ENCODE measurements at places on chromosomes 2 and 18.

GRCh38 chr2:120898961-120899750, 163.5 kb downstream of the GLI2 start:
- DNase-seq, result no peak

- DNase-seq, result no peak
Measured at GRCh38 chr2:2318949-2319348, 12.1 kb downstream of the MYT1L start.

DNA sequence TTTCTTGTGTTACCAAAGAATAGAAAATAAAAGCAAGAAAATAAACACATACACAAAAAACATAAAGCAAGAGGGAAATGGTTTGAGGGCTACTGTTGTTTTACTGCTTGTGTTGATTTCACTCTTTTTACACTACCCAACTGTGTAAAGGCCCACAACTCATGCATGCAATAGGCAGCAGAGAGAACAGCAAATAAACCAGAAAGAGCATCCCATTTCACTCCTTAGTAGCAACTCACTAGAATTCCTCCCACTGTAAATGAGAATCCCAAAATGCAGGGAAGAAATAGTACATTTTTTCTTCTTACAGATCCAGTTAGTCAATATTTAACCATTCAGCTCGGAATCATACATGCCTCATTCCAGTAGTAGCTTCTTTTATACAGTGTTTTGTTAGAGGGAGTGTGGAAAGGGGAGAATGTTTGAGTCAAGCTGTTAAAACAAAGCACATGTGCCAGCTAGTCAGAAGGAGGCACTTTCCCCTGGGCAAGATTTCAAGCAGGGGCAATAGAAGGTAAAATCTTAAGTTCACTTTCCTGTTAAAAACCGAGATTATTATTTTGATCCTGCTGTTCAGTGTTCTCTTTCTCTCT, 147.2 kb upstream of the FAM98A start:
- no peak for DNase-seq

DNA sequence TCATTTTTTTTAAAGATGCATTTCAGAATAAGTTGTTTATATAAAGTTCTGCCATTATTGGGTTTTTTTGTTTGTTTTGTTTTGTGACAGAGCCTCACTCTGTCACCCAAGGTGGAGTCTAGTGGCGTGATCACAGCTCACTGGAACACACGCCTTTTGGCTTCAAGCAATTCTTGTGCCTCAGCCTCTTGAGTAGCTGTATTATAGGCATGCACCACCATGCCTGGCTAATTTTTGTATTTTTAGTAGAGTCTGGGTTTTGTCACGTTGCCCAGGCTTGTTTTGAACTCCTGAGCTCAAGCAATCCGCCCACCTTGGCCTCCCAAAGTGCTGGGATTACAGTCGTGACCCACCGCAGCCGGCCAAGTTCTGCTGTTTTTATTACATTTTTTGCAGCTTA, 72.3 kb downstream of the R3HDM1 start:
- DNase-seq, result no peak

DNA sequence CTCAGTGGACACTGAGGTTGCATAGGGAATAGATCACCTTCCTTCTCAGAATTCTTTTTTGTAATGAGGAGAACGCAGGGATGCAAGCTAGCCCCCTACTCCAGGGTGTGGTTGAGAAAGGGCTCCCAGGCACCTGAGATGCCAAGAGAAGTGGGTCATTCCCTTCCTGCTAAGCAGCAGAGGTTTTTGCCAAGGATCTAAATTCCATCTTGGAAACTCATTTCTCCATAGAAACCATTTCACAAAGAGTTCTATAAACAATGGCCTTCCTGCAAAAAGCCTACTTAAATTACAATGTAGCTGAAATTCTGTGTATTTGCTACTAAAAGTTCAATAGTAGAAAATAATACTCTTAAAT, 3.7 kb upstream of the PPP3R1 start:
- DNase-seq, result no peak

- DNase-seq, result no peak
Measured at GRCh38 chr2:127640082-127641072, 5.6 kb upstream of the GPR17 start.

DNA sequence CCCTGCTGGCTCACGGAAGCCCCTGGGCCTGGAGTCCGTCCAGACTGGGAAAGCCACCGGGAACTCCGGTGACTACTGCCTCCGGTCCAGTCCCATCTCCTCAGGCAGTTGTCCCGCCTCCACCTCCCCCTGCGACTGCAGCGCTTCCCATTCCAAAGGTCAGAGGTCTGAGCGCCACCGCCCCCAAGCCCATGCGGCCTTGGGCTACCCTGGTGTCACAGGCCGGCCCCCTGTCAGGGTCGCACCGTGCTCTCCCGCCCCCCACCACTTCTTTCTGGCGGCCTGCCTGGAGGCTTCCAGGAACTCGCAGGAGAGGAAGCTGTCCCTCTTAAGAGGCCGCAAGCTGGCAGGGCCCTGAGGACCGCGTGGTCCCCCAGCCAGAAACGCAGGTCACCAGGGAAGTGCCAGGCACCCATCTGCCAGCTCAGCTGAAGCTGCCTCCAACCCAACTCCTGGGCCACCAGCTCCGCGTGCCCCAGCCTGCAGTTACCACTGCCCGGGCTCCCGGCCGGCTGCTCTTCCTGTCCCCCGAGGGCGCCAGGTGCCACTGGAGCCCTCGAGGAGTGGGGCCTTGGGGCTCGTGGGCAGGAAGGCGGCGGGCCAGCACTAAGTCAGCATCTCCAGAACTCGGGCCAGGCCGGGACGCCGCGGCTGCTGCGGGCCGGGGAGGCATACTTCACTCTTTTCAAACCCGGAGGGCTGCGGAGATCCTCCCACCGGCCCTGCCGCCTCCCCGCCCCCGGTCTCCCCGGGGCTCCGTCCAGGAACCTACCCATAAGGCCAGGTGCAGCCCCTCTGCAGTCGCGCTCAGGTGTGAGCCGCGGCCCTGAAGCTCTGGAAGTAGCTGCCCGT, 83.3 kb upstream of the POMC start:
- no peak for DNase-seq

GRCh38 chr2:191604154-191604553, 73.8 kb upstream of the NABP1 start:
- DNase-seq, result no peak

DNA sequence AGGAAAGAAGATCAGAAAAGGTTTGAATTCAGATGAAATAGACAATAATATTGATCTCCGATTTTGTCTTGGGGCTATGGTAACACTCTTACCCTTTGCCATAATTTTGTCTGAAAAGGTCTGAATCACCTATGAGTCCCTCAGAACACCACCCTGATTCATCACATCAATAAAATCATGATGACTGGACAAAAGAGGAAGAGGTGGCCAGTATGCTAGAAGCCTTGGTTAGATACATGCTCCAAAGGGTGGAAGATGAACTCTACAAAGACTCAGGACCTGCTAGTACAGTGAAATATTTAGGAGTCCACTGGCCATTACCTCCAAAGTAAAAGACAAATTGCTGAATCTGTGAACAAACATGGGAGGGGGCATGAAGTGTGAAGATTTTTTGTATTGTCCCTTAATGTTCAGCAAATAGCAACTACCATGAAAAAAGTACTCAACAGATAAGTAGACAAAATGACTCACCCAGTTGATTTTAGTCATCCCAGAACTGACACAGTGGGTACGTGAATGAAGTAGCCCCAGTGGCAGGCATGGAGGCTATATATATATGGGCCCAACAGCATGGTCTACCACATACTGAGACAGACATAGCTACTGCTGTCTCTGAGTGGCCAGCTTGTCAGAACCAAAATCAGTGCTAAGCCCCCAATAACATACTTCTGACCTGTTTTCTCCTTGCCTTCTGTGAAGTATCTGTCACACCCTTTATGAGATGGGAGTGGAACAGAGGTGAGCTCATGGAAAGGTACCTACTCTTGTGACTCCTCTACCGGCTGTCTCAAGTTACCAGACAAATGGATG, 36.5 kb upstream of the GLS start:
- DNase-seq, result no peak

DNA sequence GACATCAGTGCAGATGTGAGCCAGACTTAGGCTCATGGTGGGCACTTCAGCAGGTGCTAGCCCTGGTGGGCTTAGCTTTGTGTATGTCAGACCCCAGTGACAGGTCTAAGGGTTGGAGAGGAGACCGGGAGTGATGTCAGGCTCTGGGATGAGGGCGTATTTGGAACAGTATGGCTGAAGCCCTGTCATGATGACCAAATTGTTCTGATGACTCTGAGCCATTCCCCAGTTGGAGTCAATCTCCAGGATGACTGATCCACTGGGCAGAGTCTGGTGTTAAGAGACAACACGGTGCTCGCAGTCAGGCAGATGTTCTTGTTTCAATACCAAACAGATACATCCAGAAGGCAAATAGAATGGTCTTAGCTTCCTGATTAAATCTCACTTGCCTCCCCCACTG, 241.5 kb downstream of the SOX11 start:
- DNase-seq, result no peak

DNA sequence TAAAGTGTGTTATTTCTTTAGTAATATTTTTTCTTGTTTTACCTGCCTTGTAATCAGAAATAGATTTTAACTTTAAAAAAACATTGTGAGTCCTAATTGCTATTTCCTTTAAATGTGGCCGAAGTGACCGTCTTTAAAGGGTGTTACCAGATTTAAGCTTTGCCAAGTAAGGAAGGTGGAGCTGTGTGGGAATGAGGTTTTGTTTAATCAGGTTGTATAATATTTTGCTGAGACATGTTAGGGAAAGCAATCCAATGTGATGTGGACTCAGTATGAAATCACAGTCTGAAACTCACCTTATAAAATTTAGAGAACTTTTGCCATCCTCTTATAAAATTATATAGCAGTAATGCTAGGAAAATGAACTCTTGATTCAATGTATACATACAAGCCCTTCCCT, 32.9 kb upstream of the ITPRID2 start:
- no peak for DNase-seq

Measured in GM12864 (cell line).